Activated CD8-positive, alpha-beta memory T cell treated with anti-CD3 and anti-CD28 coated beads for 1 hour (primary cell): ENCODE measurements at places on chromosomes 13 and 19.

DNA sequence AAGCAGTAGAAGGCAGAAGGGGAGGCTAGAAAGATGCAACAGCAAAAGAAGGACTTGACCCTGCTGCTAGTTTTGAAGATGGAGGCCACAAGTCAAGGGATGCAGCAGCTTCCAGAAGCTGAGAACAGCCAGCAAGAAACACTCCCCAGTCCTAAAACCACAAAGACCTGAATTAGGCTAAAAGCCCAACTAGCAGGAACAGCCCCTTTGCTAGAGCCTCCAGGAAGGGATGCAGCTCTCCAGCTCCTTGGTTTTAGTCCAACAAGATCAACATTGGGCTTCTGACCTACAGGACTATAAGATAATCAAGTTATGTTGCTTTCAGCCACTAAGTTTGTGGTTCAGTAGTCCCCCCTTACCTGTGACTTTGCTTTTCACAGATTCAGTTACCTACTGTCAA, 10.5 kb upstream of the LATS2 start:
- no peak for DNase-seq

GRCh38 chr19:53655042-53655665, 23.4 kb downstream of the DPRX start:
- DNase-seq: no peak

GRCh38 chr13:31878955-31879354, 139.6 kb downstream of the RXFP2 start:
- no peak for DNase-seq

- no peak for DNase-seq
Observed at GRCh38 chr19:482186-483041, 13.9 kb upstream of the MADCAM1 start.

- no peak for DNase-seq
Observed at GRCh38 chr19:45999653-46000121, 4.4 kb downstream of the CCDC61 start.

GRCh38 chr19:35069696-35070095, 28.2 kb downstream of the HPN start:
- no peak for DNase-seq

DNA sequence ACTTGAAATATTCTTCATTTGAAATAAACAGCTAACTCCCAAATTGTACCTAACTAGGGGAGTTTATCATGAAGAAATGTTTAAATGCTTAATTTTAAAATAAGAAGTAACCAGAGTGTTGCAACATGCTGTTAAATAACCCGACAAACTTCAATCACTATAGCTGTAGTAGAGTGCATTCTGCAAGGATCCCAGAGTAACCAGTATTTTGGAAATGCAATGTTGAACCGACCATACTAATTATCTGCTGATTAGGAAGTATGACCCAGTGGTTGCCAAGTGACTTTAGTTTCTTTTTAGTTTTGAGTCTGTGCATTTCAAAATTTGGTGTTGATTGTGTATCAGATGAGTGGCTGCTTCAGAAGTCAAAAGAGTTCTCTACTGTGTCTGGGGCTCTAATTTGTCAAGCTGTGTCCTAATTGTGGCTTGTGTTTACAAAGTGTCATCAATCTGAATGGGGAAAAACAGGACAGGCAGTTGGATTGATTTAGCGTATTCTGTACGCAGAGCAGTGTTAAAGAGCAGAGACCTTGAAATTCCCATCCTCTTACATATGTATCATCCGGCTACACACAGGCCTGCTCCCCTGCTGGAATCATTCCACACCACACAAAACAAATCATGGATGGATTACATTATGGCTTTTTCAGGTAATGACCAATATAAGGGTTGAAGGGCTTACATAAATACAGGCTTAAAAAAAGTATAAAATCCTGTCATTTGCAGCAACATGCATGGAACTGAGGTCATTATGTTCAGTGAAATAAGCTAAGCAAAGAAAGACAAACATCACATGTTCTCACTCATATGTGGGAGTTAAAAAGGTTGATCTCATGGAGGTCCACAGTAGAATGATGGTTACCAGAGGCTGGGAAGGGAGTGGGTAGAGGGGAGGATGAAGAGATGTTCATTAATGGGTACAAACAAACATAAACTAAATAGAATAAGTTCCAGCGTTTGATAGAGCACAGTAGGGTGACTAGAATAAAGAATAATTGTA, 351.5 kb downstream of the KLF12 start:
- DNase-seq: no peak

DNA sequence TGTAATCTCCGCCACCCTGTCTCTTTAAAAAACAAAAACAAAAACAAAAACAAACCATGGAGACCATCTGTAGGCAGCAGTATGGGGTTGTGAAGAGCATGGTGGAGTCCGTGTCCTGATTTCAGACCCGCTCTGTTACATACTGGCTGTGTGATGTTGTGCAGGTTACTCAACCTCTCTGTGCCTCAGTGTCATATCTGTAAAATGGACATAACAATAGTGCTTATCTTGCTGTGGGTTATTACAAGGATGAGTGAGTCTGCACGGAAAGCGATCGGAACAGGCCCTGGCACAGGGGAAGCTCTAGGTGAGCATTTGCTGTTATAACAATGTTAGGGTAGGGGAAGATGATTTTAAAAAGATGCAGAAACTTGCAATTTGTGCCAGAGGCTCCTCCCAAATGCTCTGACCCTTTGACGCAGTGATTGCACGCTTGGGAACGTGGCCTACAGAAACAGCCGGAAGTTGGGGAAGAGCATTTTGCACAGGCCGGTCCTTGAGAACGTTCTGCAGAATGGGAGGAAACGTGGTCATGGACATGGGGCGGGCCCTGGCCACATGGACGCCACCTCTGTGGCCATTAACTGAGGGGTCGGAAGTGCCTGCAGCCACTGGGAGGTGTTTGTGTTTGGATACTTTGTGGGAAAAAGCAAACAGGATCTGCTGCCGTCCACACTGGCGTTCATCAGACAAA, 15.7 kb upstream of the SELENOW start:
- no peak for DNase-seq

GRCh38 chr13:47875201-47875600, 125.9 kb downstream of the SUCLA2 start:
- no peak for DNase-seq

GRCh38 chr13:40480915-40481516, 185.4 kb downstream of the FOXO1 start:
- no peak for DNase-seq

GRCh38 chr13:51552027-51552426, 32.2 kb upstream of the WDFY2 start:
- no peak for DNase-seq

DNA sequence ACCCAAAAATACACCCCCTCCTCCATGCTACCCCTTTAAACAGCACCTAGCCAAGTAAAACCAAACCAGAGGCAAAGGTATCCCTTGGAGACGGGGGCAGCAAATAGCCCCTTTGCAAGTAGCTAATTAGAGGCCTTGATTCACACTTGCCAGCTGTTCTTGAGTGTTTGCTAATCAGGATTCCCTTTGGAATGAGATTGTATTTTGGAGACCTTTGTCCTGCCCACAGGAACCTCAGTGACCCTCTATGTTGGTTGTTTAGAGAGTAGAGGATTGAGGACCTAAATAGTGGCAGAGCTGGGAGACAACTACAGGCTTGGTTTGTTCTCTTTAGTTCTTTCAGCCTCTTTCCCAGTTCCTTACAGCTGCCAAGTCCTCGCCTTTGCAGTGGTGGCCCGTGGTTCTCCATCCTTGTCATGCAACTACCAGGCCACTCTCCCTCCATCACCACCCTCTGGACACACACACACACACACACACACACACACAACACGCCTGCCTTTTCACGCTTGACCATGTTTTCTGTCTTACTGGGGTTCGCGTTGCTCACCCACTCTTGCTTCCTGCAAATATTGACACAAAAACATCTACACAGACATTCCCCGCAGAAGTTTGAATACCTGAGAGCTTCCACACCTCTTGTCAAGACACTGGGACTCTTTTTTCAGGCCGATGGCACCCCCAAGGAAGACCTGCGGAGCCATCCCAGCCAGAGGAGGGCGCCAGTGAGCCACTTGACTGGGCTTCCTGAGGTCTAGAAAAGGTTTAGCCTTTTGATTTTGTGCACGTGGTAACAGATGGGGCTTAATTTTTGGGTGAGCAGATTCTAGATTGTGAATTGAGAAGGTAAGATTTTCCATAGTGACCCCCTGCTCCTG, 80.0 kb upstream of the GPR183 start:
- peak; percentile 80 for DNase-seq

DNA sequence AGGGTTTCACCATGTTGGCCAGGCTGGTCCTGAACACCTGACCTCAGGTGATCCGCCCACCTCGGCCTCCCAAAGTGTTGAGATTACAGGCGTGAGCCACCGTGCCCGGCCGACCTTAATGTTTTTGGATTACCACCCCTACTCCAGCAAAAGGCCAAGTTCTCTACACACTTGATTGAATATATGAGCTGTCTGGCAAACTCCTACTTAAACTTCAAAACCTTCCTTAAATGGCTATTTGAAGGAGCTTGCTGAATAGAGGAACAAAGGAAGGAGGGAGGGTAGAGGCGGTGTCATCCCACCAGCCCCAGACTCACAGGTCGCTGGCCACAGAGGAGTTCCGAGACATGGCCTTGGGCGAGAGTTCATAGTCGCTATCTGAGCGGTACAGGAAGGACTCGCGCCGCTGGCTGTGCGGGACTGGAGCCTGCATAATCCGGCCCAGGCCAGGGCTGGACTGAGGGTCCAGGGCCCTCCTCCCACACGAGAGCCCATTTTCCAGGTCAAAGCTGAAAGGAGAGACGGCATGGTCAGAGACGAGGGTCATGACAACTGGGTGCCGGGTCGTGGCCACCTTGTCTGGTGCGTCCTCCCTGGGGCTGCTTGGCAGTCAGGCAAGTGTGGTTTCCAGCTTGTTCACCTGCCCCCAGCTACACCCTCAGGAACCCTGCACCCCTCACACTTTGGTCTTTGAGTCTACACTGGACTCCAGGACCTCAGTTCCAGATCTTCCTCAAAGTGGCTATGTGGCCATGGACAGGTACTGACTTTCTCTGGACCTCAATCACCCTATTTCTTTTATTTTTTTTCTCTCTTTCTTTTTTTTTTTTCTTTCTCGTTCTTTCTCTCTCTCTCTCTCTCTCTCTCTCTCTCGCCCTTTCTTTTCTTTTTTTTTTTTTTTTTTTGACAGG, 4.2 kb downstream of the PDE4C start:
- no peak for DNase-seq

DNA sequence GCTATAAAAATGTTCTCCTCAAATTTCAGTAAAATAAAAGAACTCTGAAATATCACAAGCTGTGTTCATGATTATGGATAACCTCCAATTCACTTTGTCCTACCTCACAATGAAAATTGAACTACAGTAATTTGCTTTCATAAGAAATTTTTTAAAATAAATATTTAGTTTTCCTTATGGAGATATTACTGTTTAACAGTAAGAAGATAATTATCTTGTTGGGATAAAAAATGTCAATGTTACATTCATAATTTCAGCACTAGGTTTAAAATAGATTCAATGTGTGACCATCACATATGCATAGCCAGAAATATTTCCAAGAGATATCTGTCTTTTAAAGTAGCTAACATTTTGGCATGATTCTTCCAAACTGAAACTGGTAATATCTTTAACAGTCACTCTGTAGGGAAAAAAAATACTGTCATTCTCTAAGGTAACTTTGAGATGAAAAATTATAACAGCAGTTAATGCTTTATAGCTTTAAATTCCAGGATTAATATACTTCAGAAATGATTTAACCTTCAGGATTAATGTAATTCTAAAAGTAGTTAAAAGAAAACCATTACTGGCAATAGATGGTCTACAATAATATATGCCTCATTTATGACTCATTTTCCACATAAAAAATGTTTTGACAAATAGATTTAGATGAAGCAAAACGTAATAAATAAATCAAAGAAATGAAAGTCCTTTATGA, 91.3 kb downstream of the SPRY2 start:
- no peak for DNase-seq

DNA sequence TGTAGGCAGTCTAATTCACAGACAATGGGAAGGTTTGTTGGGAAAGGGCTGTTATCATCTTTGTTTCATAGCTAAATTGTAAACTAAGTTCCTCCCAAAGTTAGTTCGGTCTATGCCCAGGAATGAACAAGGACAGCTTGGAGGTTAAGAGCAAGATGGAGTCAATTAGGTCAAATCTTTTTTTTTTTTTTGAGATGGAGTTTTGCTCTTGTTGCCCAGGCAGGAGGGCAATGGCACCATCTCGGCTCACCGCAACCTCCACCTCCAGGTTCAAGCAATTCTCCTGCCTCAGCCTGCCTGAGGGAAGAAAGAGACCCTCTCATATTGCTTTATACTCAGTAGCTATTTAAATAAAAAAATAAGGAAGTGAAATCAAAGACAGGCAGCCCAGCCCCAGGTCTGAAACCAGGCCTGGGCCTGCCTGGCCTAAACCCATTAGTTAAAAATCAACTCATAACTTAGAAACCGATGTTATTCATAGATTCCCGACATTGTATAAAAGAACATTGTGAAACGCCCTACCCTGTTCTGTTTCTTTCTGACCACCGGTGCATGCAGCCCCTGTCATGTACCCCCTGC, 297.4 kb upstream of the SGCG start:
- no peak for DNase-seq

- DNase-seq: no peak
Observed at GRCh38 chr19:15331419-15332310, 674 bp downstream of the BRD4 start.

GRCh38 chr19:3360421-3361383, 5.7 kb upstream of the NFIC start:
- DNase-seq: no peak

DNA sequence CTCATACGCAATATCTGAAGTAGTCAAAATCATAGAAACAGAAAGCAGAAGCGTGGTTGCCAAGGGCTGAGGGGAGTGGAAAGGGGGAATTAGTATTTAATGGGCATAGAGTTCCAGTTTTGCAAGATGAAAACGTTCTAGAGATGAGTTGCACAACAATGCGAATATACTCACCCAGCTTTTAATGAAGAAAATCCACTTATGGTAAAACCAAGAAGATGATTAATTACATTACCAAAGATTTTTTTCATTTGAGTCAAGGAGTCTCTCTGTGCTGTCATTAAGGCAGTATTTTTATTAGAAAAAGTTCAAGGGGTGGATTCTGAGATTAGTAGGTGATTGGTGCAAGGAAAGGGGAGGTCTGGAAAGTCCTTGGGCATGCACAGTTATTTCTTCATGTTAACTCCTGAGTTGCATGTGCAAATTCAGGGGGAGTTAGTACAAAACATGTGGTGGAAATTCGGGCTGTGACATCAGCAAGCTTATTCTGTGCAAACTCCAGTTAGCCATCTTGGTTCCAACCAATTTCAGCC, 6.9 kb upstream of the CBY2 start:
- no peak for DNase-seq
